Activated CD4-positive, alpha-beta T cell treated with anti-CD3 and anti-CD28 coated beads for 24 hours (primary cell): ENCODE measurements at places on chromosomes 2 and 18.

GRCh38 chr2:8539743-8540551 is 141.9 kb upstream of the ID2 start:
- no peak for DNase-seq

GRCh38 chr2:172431463-172431862 is 4.1 kb downstream of the ITGA6 start:
- no peak for DNase-seq

DNA sequence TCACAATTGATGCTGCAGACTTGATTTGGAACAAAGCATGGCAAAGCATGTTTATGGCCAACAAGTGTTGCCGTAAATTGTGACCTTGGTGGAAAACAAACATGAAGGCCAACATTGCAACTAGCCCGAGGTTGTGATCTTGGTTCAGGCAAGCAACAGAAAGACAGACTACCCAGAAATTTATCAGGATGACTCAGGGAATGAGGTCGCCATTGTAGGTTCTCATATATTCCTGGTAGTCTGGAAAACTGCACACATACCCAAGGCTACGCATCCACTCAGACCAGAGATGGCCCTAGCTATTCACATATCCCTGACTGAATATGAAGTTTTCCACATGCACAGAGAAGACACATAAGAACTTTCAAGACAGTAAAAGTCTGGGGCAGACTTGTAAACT is 30.1 kb downstream of the CYP1B1 start:
- no peak for DNase-seq

- DNase-seq, result no peak
Measured at GRCh38 chr2:53170466-53170865, 597.1 kb upstream of the CHAC2 start.

GRCh38 chr2:178761759-178762371 is 45.4 kb downstream of the TTN start:
- peak; percentile 15 for DNase-seq

GRCh38 chr2:64770137-64770780 is 116.5 kb upstream of the SERTAD2 start:
- no peak for DNase-seq

GRCh38 chr2:53877112-53877511 is 17.3 kb upstream of the GPR75 start:
- DNase-seq, result no peak

DNA sequence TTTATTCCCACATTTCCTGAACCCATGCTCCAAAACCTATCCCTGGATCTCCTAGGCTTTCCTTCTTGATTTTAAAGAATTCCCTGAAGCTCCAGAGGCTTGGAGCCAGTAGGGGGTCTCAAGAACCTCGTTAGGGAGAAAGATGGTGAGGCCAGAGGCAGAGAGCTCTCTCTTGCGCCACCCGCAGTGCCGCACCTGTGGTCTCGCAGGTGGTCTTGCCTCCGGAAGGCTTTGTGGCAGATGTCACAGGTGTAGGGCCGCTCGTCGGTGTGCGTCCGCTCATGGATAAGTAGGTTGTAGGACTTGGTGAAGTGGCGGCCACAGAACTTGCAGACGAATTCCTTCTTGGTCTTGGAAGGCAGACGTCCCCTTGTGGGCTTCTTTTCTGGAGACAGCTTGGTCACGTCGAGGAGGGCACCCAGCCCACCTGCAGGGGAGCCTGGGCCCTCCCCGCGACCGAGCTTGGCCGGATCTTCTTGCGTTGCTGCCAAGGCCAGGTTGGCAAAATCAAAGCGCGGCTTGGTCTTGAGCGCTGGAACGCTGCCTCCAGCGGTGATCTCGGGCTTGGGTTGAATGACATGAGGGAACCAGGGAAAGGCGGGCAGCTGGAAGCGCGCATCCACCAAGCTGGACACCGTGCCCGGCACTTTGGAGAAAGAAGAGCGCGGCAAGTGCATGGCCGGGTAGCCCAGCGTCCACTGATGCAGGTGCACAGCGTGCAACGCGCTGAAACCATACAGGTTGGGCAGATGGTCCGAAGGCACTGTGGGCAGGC is 5.3 kb downstream of the OSR1 start:
- no peak for DNase-seq

DNA sequence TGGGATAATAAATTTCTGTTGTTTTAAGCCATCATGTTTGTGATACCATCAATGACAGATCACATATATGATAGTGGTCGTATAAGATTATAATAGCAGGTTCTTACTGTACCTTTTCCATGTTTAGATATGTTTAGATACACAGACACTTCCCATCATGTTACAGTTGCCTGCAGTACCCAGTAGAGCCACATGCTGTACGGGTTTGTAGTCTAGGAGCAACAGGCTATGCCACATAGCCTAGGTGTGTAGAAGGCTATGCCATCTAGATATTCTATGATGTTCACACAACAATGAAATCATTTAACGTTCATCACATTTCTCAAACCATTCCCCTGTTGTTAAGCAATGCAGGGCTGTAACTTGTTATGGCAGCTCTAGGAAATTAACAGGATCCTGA is 132.9 kb upstream of the SH3BP4 start:
- DNase-seq, result no peak

DNA sequence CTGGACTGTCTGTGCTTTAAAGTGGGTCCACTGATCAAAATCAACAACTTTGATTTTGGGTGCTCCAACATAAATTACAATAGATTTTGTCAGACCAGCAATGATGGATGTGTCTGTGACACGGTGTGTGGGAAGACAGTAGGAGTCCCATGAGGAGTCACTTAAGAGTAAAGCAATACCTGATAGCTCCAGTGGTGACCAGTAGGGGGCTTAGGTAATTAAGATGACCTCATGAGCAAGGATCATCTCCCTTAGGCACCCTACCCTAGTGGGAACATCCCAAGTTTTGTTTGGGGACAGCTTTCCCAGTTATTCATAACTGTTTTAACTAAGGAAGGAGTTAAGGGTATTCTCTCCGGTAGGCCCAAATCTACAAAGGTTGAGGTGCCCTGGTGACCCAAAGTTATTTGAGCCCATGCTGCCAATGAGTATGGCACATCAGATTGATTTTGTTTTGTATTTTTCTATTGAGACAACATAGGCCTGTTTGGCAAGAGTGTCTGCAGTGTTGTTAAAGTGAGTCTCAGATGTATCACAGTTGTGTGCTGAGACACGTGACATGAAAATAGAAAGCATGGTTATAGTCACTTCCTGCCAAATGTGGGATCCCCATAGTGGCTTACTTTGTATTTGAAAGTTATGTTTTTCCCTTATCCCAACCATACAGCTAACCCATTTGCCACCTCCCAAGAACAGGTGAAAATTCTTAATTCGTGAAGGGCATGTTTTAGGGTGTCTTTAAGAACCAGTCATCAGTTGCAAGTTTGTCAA is 1337.6 kb upstream of the SLC39A10 start:
- no peak for DNase-seq

GRCh38 chr2:179376881-179377280 is 112.2 kb upstream of the SESTD1 start:
- no peak for DNase-seq

DNA sequence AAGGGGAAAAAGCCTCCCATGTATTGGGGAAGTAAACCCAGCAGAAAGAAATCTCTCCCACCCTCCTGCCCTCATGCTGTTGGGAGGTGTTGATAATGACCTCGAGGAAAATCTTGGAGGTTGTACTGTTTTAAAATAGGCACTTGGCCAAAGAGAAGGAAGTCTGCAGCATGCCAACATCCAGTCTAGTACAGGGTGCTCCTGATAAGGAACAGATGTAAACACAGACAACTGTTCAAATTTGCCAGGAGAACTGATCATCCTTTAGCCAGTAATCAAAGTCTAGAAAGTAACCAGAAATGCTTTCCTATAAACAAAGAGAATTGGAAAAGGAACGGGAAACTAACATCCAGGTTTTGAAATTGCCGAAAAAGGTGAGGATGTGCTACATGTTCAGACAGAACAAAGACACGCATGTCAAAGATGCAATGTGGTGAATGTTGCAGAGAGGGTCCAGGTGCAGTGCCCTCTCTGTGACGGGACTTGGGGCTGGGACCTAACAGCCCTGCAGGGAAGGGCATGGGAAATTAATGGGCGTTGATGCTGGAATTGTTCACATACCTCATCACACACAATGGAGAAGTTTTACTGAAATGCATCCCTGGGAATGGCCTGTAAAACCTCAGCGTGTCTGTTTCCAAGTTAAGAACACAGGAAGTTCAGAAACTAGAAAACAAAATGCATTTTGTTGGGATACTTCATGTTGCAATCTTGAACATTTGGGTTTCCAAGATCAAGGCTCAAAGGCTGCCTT is 125.7 kb upstream of the RND3 start:
- no peak for DNase-seq

GRCh38 chr2:143229952-143230351 is 100.7 kb downstream of the ARHGAP15 start:
- DNase-seq, result no peak

GRCh38 chr2:100561191-100561590 is 1.6 kb upstream of the PDCL3 start:
- no peak for DNase-seq

DNA sequence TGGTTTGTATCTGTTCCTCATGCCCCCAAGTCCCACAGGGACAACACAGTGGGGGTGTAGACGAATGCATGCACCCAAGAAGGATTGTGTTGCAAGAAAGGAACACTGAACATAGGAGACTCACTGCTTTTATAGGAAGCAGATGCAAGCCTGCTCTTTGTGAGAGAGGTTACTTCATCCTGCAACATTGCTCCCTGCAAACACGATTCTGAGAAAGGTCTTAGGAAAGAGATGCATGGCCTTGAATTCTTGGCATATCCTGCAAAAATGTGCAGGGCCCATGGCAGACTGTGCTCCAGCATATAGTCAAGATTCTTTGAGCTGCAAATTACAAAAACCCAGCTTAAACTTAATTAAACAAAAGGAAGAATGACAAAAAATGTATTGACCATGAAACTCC is 312.2 kb upstream of the MGAT5 start:
- no peak for DNase-seq

DNA sequence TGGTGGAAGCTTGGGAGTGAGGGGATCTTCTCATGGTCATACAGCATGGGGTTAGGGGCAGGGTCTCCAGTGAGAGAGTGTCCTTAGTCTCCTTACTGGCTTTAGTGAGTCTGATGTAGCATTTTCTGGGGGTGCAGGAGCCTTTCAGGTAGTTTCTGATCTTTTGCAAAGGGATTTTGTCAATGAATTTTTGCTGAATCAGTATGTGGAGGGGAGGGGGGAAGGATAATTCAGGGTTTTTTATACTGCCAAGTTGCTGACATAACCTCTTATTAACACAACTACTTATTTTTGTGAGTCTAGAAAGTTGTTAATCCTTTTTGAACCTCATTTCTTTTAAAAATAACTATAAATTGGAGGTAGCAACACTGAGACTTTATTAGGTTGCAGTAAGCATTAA is 35.3 kb upstream of the ZDBF2 start:
- DNase-seq, result no peak

- DNase-seq, result no peak
Measured at GRCh38 chr2:15563227-15564100, 2.3 kb upstream of the NBAS start.

- DNase-seq, result peak; percentile 19
Measured at GRCh38 chr2:68251855-68252399, 405 bp downstream of the PPP3R1 start.

- no peak for DNase-seq
Measured at GRCh38 chr2:84022810-84023431, 436.2 kb downstream of the SUCLG1 start.

GRCh38 chr2:192029089-192029488 is 165.6 kb downstream of the TMEFF2 start:
- DNase-seq, result no peak

DNA sequence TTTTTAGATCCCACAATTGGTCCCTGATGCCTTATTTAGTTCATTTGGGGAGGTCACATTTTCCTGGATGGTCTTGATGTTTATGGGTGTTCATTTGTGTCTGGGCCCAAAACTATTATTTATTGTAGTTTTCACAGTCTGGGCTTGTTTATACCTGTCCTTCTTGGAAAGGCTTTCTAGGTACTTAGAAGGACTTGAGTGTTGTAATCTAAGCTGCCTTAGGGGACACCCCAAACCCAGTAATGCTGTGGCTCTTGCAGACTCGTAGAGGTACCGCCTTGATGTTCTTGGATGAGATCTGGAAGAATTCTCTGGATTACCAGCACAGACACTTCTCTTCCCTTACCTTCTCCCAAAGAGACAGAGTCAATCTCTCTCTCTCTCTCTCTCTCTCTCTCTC is 25.0 kb upstream of the ITSN2 start:
- no peak for DNase-seq

- no peak for DNase-seq
Measured at GRCh38 chr2:217691920-217692666, 310.7 kb downstream of the TNS1 start.

- DNase-seq, result no peak
Measured at GRCh38 chr2:105397953-105398335, 907 bp downstream of the FHL2 start.

- no peak for DNase-seq
Measured at GRCh38 chr2:222753251-222753824, 81.9 kb downstream of the MOGAT1 start.

DNA sequence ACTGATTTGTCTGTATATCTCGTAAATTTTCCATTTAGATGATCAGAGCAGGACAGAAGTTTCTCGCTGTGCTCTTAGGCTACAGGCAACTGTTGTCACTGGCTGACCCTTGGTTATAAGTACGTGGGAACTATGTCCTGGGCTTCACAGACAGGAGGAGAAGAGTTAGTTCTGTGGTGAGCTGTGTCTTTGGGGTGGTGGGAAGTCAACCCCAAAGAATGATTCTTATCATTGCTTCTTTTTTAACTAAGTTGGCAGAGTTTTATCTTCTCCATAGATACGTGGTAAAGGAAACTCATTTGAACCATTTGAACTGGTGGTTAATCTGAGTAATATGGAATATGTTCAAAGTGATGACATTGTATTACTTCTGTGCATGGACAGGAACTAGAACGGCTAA is 230.6 kb upstream of the EPAS1 start:
- no peak for DNase-seq

DNA sequence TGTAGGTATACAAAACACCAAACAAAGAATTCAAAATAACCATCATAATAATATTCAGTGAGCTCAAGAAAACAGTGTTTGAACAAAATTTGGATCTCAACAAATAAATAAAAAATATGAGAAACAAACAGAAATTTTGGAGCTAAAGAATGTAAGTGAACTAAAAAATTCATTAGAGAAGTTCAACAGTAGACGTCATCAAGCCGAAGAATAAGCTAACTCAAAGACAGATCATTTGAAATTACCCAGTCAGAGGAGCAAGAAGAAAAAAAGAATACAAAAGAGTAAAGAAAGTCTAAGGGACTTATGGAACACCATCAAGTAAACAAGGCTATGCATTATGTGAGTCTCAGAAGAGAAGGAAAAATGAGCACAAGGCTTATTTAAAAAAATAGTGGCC is 16.6 kb upstream of the SPP2 start:
- DNase-seq, result no peak

GRCh38 chr18:59087391-59087790 is 52.3 kb upstream of the SEC11C start:
- DNase-seq, result no peak

- no peak for DNase-seq
Measured at GRCh38 chr18:40259115-40259835, 1695.8 kb upstream of the PIK3C3 start.

- no peak for DNase-seq
Measured at GRCh38 chr18:57426187-57426586, 9.0 kb upstream of the ONECUT2 start.

GRCh38 chr2:199999166-199999565 is 43.8 kb downstream of the MAIP1 start:
- no peak for DNase-seq

GRCh38 chr2:95079199-95079683 is 42.4 kb downstream of the MRPS5 start:
- no peak for DNase-seq
